ENCODE measurements at places on chromosomes 12 and 14.

DNA sequence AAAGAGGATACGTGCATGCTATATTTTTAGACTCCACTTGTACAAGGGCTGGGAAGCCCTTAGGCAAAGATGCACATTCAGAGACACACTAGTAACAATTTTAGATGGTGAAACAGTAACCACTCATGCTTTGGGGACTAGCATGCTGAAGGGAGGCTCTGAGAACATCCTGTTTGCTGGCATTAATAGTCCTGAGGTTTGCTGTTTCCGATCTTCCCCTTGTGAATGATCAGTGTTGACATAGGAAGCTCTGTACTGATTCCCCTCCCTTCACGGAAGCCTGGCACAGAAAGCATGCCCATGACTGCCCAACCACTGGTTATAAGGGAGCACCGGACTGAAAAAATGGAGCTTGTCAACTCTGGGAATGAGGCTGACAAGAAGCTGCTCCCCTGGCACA, 164.6 kb downstream of the GCH1 start:
- no peak for DNase-seq

DNA sequence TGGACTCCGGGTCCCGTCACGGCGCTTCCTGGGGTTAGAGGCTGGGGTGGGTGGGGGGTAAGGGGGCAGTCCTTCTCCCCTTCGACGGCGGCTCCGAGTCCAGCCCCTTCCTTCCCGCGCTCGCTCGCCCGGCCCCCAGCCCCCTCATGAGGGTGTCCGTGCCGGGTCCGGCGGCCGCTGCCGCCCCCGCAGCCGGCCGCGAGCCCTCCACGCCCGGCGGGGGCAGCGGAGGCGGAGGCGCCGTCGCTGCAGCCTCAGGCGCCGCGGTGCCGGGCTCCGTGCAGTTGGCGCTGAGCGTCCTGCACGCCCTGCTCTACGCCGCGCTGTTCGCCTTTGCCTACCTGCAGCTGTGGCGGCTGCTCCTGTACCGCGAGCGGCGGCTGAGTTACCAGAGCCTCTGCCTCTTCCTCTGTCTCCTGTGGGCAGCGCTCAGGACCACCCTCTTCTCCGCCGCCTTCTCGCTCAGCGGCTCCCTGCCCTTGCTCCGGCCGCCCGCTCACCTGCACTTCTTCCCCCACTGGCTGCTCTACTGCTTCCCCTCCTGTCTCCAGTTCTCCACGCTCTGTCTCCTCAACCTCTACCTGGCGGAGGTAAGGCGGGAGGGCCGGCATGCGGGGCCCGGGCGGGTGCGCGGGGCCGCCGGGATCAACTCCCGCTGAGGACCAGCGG, 500 bp downstream of the GPR137C start:
- peak; percentile 63 for DNase-seq

DNA sequence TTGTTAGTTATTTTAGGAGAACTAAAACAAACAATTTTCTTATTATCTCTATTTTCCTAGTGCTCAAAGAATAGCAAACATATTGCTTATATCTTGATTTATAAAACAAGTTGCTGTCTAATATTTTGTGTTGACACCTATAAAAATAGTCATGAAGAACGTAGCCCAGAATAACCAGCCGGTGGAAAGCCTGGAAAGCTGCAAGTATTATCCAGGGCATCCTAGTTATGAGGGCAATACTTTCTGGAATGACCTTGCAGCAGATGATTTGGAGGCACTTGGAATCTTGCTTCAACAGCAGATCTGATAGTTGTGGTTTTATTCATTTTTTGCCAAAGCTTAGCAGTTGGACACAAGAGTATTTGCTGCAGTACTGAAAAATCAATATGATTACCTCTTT, 948.7 kb downstream of the LRFN5 start:
- DNase-seq, result peak; percentile 34

DNA sequence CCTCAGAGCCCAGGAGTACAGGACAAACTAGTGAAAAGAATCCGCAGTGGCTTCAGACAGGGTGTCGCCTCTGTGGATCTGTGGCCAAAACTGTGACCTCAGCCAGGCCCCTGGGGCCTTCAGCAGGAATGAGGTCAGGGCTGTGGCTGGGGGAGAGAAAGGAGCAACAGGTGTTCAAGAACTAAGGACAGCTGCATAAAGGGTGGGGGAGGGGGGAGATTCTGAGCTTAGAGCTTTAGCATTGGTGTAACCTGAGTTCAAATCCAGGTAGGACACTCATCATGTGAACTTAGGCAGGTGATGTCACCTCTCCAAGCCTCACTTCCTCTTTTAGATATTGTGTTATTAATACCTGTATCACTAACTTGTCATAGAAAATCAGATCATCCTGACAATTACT, 40.9 kb upstream of the CORO1C start:
- no peak for DNase-seq

- no peak for DNase-seq
Measured at GRCh38 chr12:109771746-109772621, 58.4 kb downstream of the FAM222A start.

DNA sequence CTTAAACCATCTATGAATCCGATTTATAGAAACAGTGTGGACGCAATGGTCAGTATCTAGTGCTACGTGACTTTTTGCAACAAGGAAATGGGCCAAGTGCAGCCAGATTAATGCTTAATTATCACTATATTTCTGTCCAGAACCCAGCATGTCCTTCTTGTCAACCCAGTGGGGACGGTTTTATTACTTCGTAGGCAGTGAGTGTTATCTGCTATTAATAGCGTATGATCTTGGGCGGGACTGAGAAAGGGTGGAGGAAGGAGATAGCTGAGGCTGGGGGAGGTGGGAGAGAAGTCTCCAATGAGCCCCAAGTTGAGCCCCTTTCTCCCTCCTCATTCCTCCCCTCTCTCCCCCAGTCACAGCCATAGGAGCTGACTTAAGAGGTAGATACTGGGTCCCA, 59.7 kb upstream of the FAM222A start:
- DNase-seq, result no peak

DNA sequence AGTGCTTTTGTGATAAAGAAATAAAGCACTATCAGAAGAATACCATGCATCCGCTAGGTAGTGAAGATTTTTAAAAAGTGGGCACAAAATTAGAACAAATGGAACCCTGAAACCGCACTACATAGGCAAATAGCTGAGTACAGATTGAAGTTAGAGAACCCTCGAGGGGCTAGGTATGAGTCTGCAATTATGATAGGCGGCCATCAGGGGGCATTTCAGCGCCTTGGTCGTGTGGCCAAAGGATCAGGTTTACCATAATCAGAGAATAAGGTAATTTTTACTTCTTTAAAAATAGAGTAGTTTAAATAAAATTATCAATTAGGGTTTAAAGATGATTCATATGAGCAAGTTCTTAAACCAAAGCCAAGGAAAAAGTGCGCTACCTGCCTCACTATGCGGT, 129.8 kb downstream of the TMX1 start:
- no peak for DNase-seq

DNA sequence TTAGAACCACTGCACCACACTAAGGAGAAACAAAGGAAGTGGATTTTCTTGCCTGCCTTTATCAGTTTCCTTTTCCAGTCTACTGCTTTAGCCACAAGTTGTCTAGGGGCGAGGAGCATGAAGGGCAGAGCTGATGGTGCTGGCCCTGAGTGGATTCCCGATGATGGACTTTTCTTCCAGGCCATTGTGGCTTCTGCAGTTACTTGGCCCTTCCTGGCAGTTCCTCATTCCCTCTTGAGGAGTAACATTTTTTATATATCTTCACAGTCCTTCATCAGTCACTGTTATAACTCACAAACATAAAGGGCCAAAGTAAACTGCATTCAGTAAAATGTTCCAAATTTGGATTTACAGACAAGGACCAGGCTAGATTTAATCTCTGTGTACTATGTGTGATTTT, 61.2 kb upstream of the SRSF5 start:
- no peak for DNase-seq

- DNase-seq, result no peak
Measured at GRCh38 chr12:5571115-5571514, 139.2 kb downstream of the NTF3 start.

Measured in NCI-H1092 treated with DMSO at 0.1 percent for 48 hours (cell line).